SW 1271 (cell line): ENCODE measurements at places on chromosomes 13 and 19.

DNA sequence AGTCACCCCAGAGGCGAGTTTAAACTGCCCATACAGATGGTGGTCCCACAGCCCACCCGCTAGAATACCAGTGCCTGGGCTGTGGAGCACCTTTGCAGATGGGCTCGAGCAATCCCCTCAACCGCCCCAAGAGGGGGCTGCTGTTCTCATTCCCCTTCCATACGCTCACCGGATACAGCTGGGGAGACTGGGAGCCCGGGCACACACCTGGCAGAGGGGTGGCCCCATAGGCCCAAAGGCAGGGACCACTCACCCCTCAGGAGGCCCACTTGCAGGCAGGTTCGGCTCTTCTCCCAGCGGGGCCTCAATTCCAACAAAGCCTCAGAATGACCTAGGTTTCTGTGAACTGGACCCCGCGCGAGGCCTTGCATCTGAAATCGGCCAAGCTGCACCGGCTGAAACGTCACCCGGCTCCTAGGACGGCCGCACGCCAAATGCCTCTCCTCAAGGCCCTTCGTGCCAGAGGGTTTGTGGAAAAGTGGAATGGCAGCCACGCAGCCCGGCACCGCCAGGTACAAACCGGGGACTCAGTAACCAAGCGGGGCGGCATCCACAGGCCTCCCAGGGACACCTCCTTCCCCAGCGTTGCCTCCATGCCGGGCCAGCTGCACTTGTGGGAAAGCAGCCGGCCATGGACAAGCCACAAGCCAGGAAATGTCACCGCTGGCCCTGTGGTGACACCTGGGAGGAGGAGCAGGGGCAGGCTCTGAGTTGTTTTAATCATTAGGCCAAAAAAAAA, 18.7 kb downstream of the MLLT1 start:
- no peak for DNase-seq

DNA sequence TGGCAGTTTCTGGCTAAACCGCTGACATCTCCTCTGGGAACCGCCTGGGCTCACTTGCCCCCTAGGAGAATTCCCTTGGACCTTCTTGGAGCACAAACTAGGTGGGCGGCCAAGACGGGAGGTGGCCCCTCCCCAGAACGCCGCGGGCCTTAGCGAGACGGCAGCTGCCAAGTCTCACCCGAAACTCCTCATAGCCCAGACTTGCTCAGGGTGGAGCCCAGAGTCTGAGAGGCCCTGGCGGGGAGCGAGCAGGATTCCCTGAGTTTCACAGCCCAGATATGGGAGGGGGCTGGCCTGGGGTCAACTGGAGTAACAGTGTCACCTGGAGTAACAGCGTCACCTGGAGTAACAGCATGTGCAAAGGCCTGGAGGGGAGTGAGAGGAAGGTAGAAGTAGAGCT, 10.1 kb downstream of the TINCR start:
- no peak for DNase-seq

- no peak for DNase-seq
These were observed 10.2 kb upstream of the TPP2 start for GRCh38 chr13:102586615-102587014.

GRCh38 chr13:85321734-85322133, 477.5 kb downstream of the SLITRK6 start:
- DNase-seq = no peak
